Natural killer cell treated with Interleukin-12 subunit alpha and Interleukin-12 subunit beta and Interleukin-15 and Interleukin-18, amount 100 ng/mL, for 72 hours (primary cell): ENCODE measurements at places on chromosomes 11 and 22. TPM values are rescaled to one million over a fixed set of nuclear protein-coding genes. Genes with fewer than 3 reads are reported as not detected.

- DNase-seq: no peak
- H3K4me1 ChIP-seq: peaks cover 22% of the 10 kb centered on the region
- peak overlapping the region; percentile 68 for H3K27ac ChIP-seq
- no peaks in the 10 kb centered on the region for H3K27me3 ChIP-seq
- no peaks in the 10 kb centered on the region for H3K36me3 ChIP-seq
Observed at GRCh38 chr11:65492637-65493366, 6.0 kb upstream of the MALAT1 start.

LAYN gene
- total RNA-seq: 0.67 TPM

DNA sequence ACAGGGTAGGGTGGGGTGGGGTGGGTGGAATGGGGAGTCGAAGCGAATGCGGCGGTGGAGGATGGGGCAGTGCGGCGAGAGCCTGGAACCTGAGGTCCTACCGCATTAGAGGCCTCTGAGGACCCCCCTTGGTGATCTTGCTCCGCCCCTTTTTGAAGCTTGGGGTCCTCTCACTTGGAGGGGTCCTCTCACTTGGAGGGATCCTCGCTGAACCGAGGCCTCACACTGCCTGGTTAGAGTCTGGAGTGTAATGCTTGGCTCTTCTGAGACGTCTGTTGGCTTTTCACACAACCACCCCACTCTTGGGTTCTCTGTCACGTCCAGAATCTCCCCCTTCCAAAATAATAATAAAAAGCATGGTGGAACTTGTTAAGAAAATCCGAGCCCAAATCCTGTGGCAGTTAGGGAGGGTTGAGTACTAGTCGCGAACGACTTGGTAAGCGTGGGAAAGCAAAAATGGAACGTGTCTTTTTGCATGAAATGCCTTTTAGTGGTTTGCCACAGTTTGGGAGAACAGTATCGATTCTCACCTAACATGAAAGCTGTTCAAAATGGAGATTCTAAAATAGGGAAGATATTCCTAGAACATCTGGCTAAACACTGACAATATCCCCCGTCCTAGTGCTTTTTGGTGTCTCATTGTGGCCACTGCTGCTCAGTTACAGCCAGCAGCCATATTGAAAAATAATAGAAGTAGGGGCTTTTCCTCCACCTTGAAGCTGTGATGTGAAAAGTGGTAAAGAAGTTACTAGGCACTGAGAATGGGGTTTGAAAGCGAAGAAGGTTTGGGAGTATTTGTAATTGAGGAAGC, 822 bp downstream of the RBX1 start:
- peaks cover 27% of the 10 kb centered on the region for H3K4me1 ChIP-seq
- DNase-seq: no peak
- no peaks in the 10 kb centered on the region for H3K27me3 ChIP-seq
- H3K36me3 ChIP-seq: peaks cover 7% of the 10 kb centered on the region
- peak overlapping the region; percentile 88 for H3K4me3 ChIP-seq

SC5D gene
- total RNA-seq: 24.2 TPM

GRCh38 chr11:17831883-17832282, 97.3 kb downstream of the KCNC1 start:
- H3K27ac ChIP-seq: no peak overlapping the region
- no peaks in the 10 kb centered on the region for H3K36me3 ChIP-seq

DNA sequence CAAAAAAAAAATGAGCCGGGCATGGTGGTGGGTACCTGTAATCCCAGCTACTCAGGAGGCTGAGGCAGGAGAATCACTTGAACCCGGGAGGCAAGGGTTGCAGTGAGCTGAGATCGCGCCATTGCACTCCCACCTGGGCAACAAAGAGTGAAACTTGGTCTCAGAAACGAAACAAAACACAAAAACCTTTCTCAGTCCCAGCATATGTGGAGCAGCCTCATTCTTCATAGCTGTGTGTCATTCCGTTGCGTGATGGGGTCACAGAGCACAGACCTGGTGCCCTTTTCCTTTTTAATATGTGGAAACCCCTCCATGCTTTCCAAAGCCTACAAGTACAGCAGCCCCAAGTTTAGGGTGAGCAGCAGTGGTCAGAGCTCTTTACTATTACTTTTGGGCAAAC, 13.7 kb downstream of the PEX26 start:
- H3K27ac ChIP-seq: no peak overlapping the region
- peak; percentile 38 for DNase-seq
- H3K4me1 ChIP-seq: peaks cover 11% of the 10 kb centered on the region
- peaks cover 7% of the 10 kb centered on the region for H3K36me3 ChIP-seq

GRCh38 chr22:42000466-42000865, 1.9 kb downstream of the WBP2NL start:
- no peak overlapping the region for H3K27ac ChIP-seq
- H3K27me3 ChIP-seq: no peaks in the 10 kb centered on the region
- peaks cover 21% of the 10 kb centered on the region for H3K4me1 ChIP-seq
- no peak for DNase-seq
- peak overlapping the region; percentile 63 for H3K4me3 ChIP-seq

GTPBP1 gene
- 192 TPM for total RNA-seq

GRCh38 chr11:72826191-72826941, 12.2 kb downstream of the ATG16L2 start:
- no peak overlapping the region for H3K4me3 ChIP-seq
- H3K4me1 ChIP-seq: peaks cover 23% of the 10 kb centered on the region

GRCh38 chr22:48432781-48433518, 1394.7 kb downstream of the BRD1 start:
- peaks cover 7% of the 10 kb centered on the region for H3K27me3 ChIP-seq
- no peaks in the 10 kb centered on the region for H3K4me1 ChIP-seq
- H3K27ac ChIP-seq: no peak overlapping the region
- H3K4me3 ChIP-seq: no peak overlapping the region
- DNase-seq: no peak
- no peaks in the 10 kb centered on the region for H3K36me3 ChIP-seq

GRCh38 chr22:26849575-26849974, 192.2 kb downstream of the MIAT start:
- no peaks in the 10 kb centered on the region for H3K27me3 ChIP-seq
- no peak overlapping the region for H3K27ac ChIP-seq
- peaks cover 18% of the 10 kb centered on the region for H3K4me1 ChIP-seq
- no peaks in the 10 kb centered on the region for H3K36me3 ChIP-seq
- H3K4me3 ChIP-seq: no peak overlapping the region
- DNase-seq: no peak

- no peak overlapping the region for H3K27ac ChIP-seq
- H3K4me3 ChIP-seq: no peak overlapping the region
- H3K27me3 ChIP-seq: no peaks in the 10 kb centered on the region
- no peak for DNase-seq
- no peaks in the 10 kb centered on the region for H3K4me1 ChIP-seq
Observed at GRCh38 chr11:83448686-83449085, 162.5 kb upstream of the CCDC90B start.

GRCh38 chr11:8839957-8840945, 70.7 kb upstream of the AKIP1 start:
- DNase-seq: no peak
- no peaks in the 10 kb centered on the region for H3K4me1 ChIP-seq
- no peak overlapping the region for H3K27ac ChIP-seq
- peaks cover 30% of the 10 kb centered on the region for H3K27me3 ChIP-seq
- no peaks in the 10 kb centered on the region for H3K36me3 ChIP-seq

- no peak overlapping the region for H3K4me3 ChIP-seq
- H3K36me3 ChIP-seq: no peaks in the 10 kb centered on the region
- peaks cover 14% of the 10 kb centered on the region for H3K27me3 ChIP-seq
- H3K27ac ChIP-seq: no peak overlapping the region
Observed at GRCh38 chr11:58152781-58153180, 27.5 kb upstream of the OR9I1 start.

DNA sequence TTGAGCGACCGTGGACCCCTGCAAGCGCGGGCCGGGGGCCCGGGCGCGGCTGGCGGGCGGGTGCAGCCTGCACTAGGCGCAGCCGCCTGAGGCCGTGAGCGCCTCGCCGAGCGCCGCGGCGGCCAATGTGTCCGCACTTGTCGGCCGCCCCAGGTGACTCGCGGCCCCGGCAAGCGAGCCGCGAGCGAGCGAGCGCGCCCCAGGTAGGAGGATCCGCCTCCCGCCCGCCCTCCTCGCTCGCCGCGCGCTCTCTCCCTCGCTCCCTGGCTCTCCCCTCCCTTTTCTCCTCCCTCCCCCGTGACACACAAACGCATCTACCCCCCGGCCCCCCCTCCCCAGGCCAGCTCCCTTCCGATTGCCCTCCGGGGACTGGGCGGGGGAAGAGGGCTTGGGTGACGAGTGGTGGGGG, at the start of gene WNT7B:
TSS of gene WNT7B (minus strand) at position 160 of the 409 bp plus-strand sequence. CDS start 408 bp downstream, outside the sequence.
- peaks cover 20% of the 10 kb centered on the region for H3K27me3 ChIP-seq
- H3K4me1 ChIP-seq: no peaks in the 10 kb centered on the region
- peak within 1 kb of the TSS; percentile 37 for H3K4me3 ChIP-seq
- no peak within 1 kb of the TSS for H3K27ac ChIP-seq
- no peak for DNase-seq

- H3K4me1 ChIP-seq: no peaks in the 10 kb centered on the region
- H3K27ac ChIP-seq: no peak overlapping the region
- H3K27me3 ChIP-seq: peaks cover 4% of the 10 kb centered on the region
Observed at GRCh38 chr11:130180491-130180890, 20.9 kb downstream of the ST14 start.

GRCh38 chr22:48417225-48418070, 1410.2 kb downstream of the BRD1 start:
- H3K27ac ChIP-seq: no peak overlapping the region
- peak; percentile 20 for DNase-seq
- H3K27me3 ChIP-seq: peaks cover 39% of the 10 kb centered on the region
- H3K36me3 ChIP-seq: no peaks in the 10 kb centered on the region

DNA sequence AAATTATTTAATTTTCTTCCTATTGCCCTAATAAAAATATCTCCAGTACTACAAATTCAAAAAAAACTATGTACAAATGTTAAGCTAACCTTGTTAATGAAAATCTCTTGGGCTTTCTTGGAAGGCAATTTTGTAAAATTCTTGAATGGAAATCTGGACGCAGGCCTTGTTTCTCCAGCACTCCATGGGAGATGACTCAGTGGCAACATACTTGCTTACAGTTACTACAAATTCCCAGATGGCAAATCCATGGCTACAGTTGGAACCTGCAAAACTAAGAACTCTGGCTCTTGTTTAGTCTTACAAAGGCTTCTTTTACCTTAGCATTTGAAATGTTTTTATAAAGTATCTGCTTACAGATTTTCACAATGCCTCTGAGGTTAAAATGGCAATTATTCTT, 725.2 kb downstream of the DLG2 start:
- H3K4me1 ChIP-seq: no peaks in the 10 kb centered on the region
- no peak overlapping the region for H3K27ac ChIP-seq
- no peak for DNase-seq
- H3K4me3 ChIP-seq: no peak overlapping the region
- peaks cover 6% of the 10 kb centered on the region for H3K36me3 ChIP-seq

- peaks cover 18% of the 10 kb centered on the region for H3K4me1 ChIP-seq
- H3K36me3 ChIP-seq: no peaks in the 10 kb centered on the region
- peaks cover 24% of the 10 kb centered on the region for H3K27me3 ChIP-seq
- H3K4me3 ChIP-seq: peak overlapping the region; percentile 52
Observed at GRCh38 chr22:42283278-42284201, 13.1 kb upstream of the TCF20 start.

DNA sequence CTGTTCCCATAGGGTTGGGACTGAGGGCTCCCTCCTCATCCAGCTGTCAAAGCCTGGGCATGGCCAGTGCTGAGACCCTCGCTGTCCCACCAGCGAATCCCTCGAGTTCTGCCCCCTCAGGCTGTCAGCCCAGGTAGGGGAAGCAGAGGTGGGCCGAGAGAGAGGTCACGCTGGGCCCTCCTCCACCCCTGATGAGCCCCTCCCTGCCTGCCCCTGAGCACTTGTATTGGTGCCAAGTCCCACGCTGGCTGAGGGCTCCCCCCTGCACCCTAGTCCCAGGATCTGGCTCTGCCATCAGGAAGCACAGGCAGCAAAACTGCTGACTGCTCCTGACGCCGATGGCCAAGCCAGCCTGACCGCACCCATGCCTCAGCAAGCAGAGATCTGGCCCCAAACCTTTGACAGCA, 3.3 kb downstream of the PRR33 start:
- H3K4me1 ChIP-seq: peaks cover 24% of the 10 kb centered on the region
- H3K36me3 ChIP-seq: no peaks in the 10 kb centered on the region
- DNase-seq: no peak
- H3K27ac ChIP-seq: peak overlapping the region; percentile 46

- peaks cover 67% of the 10 kb centered on the region for H3K27me3 ChIP-seq
- peaks cover 12% of the 10 kb centered on the region for H3K36me3 ChIP-seq
- no peak overlapping the region for H3K27ac ChIP-seq
- peak overlapping the region; percentile 54 for H3K4me3 ChIP-seq
- no peak for DNase-seq
Observed at GRCh38 chr11:110710628-110711381, 1.4 kb downstream of the ARHGAP20 start.

DNA sequence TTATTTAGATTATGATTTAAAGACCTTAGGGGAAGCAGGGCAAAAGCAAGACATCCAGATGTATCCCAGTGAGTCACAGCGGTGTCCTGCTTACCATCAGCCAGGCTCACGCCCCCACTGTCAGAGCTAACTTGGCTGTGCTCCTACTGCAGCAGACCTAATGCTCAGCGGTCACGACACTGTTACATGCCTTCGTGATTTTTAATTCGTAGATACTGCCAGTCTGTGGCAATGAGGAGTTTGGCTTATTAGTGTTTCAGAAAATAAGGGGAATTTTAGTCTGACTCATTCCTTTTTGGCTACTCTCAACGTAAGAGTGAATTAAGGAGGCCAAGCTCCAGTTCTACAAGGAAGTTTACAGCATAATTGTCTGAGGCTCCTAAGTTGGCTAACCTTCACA, 22.7 kb downstream of the EFCAB6 start:
- no peak overlapping the region for H3K4me3 ChIP-seq
- H3K36me3 ChIP-seq: no peaks in the 10 kb centered on the region
- no peak for DNase-seq
- no peaks in the 10 kb centered on the region for H3K4me1 ChIP-seq
- no peak overlapping the region for H3K27ac ChIP-seq

MISFA gene
- 3.3 TPM for total RNA-seq

DNA sequence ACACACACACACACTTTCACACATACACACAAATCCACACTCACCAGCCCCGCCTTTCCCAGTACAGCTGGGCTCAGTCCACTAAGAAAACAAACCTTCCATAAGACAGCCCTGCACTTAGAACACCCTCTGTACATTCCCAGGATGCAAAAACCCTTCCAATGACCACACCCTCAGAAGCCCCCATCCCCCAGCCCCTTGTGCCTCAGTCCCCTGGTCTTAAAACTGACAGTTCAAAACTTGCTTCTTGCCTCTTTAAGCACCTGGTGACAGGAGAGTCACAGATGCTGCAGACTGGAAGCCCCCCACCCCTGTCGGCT, 23.0 kb downstream of the APLNR start:
- H3K27ac ChIP-seq: no peak overlapping the region
- H3K27me3 ChIP-seq: peaks cover 6% of the 10 kb centered on the region
- no peak for DNase-seq
- H3K4me3 ChIP-seq: no peak overlapping the region
- no peaks in the 10 kb centered on the region for H3K36me3 ChIP-seq
